Progenitor cell of endocrine pancreas (in vitro differentiated cells): ENCODE measurements at places on chromosomes 13 and 19. TPM values are rescaled to one million over a fixed set of nuclear protein-coding genes. Genes with fewer than 3 reads are reported as not detected.
A peak's percentile ranks its signal among the peaks of the same experiment; 100 is the strongest.

GRCh38 chr13:32791545-32792172 is 205.4 kb downstream of the PDS5B start:
- H3K4me1 ChIP-seq = no peaks in the 10 kb centered on the region
- H3K36me3 ChIP-seq = peaks cover 1% of the 10 kb centered on the region
- no peak overlapping the region for H3K27ac ChIP-seq
- H3K4me3 ChIP-seq = no peak overlapping the region
- no peak for DNase-seq

DNA sequence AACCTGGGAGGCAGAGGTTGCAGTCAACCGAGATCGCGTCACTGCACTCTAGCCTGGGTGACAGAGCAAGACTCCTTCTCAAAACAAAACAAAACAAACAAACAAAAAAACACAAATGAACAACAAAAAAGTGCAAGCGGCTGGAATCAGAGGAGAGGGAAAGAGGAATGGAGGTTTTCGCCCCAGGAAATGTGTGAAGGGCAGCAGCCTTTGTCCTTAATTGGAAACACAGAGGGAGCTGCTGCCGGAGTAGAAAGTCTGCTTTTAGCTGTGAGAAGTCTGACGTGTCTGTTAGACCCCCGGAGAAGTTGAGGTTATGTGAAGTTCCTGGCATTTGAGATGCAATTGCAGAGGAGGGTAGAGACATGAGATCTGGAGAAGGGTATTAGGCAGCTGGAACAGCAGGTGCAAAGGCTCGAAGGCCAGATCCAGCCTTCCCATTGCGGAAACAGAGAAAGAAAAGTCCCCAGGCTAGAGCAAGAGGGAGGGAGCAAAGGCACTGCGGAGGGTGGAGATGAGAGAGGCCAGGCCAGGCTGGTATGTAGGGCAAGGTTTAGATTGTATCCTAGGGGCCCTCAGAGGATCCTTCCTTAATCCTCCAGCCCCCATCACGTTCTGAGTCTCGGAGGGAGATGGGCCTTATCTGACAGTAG is 473 bp downstream of the TMIGD2 start:
- H3K27ac ChIP-seq = peak overlapping the region; percentile 44
- H3K27me3 ChIP-seq = no peaks in the 10 kb centered on the region
- no peaks in the 10 kb centered on the region for H3K36me3 ChIP-seq
- peaks cover 2% of the 10 kb centered on the region for H3K4me1 ChIP-seq
- DNase-seq = no peak

DNA sequence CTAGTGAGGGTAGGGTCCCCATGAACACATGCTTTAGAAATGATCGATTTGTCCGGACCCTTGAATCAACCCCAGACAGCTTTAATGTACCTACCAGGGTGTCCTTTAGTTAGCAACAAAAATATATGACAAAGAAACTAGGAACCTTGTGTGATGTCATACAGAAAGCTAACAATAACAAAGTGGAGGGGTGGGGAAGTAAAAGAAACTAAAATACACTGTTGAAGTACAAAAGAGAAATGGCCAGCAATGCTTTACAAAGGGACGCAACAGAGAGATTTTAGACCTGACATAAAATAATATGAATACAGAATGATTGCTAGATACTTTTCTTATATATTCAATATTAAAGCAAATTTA is 40.0 kb downstream of the DZIP1 start:
- DNase-seq = no peak
- H3K27me3 ChIP-seq = no peaks in the 10 kb centered on the region
- peaks cover 20% of the 10 kb centered on the region for H3K36me3 ChIP-seq
- H3K4me1 ChIP-seq = peaks cover 5% of the 10 kb centered on the region
- H3K27ac ChIP-seq = no peak overlapping the region
- no peak overlapping the region for H3K4me3 ChIP-seq

Gene ERICH4
- not detected in 2 replicates for total RNA-seq

DNA sequence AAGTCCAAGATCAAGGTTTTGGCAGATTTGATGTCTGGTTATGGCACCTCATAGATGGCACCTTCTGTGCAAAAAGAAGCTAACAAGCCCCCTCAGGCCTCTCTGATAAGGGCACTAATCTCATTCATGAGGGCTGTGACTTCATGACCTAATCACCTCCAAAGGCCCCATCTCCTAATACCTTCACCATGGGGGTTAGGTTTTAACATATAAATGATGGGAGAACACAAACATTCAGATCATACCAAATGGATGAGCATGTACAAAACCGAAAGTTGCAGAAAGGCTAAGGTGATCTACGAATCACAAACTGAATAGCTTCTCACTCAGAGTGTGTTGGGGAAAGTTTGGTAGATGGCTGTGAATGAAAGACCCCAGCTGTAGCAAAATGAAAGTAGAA is 217.4 kb downstream of the TBC1D4 start:
- peaks cover 2% of the 10 kb centered on the region for H3K36me3 ChIP-seq
- H3K4me3 ChIP-seq = no peak overlapping the region
- peaks cover 2% of the 10 kb centered on the region for H3K4me1 ChIP-seq
- H3K27me3 ChIP-seq = no peaks in the 10 kb centered on the region
- DNase-seq = no peak

Gene CEACAM7
- not detected in 2 replicates for total RNA-seq

- no peak overlapping the region for H3K4me3 ChIP-seq
- DNase-seq = no peak
- peak overlapping the region; percentile 10 for H3K27ac ChIP-seq
- no peaks in the 10 kb centered on the region for H3K4me1 ChIP-seq
- peaks cover 5% of the 10 kb centered on the region for H3K36me3 ChIP-seq
- no peaks in the 10 kb centered on the region for H3K27me3 ChIP-seq
These were observed 38.3 kb downstream of the TMED1 start for GRCh38 chr19:10797541-10798256.

Gene P2RY11
- total RNA-seq = 20.5 and 23.7 TPM in 2 replicates

Gene MADCAM1
- total RNA-seq = 0.77 and 1.0 TPM in 2 replicates

- H3K27ac ChIP-seq = no peak overlapping the region
- peaks cover 8% of the 10 kb centered on the region for H3K4me1 ChIP-seq
- no peaks in the 10 kb centered on the region for H3K36me3 ChIP-seq
These were observed 134.6 kb upstream of the ARGLU1 start for GRCh38 chr13:106702505-106702904.

GRCh38 chr13:59374691-59375090 is 789.0 kb downstream of the DIAPH3 start:
- no peak for DNase-seq
- no peaks in the 10 kb centered on the region for H3K27me3 ChIP-seq
- peaks cover 2% of the 10 kb centered on the region for H3K4me1 ChIP-seq
- no peak overlapping the region for H3K4me3 ChIP-seq
- no peak overlapping the region for H3K27ac ChIP-seq
- H3K36me3 ChIP-seq = no peaks in the 10 kb centered on the region

DNA sequence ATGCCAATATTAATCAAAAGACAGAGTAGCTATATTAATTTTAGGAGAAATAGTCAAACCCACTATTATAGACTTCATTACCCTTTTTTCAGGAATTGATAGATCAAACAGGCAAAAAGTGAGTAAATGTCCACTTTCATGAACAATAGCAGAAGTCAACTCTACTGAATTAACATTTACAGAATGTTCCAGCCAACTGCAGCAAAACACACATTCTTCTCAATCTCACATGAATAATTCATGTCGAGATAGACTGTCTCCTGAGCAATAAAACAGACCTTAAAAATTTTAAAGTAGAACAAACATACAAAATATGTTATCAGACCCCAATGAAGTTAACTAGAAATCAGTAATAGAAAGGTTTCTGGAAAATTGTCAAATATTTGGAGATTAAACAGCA is 118.4 kb downstream of the MYO16 start:
- H3K4me3 ChIP-seq = no peak overlapping the region
- H3K4me1 ChIP-seq = no peaks in the 10 kb centered on the region
- H3K27me3 ChIP-seq = no peaks in the 10 kb centered on the region
- no peak overlapping the region for H3K27ac ChIP-seq

GRCh38 chr19:42529248-42529764 is 1.0 kb upstream of the CEACAM1 start:
- peak; percentile 63 for DNase-seq
- no peaks in the 10 kb centered on the region for H3K27me3 ChIP-seq
- H3K36me3 ChIP-seq = peaks cover 1% of the 10 kb centered on the region
- H3K4me1 ChIP-seq = peaks cover 9% of the 10 kb centered on the region

GRCh38 chr13:33524086-33524485 is 238.5 kb upstream of the STARD13 start:
- no peaks in the 10 kb centered on the region for H3K36me3 ChIP-seq
- peaks cover 5% of the 10 kb centered on the region for H3K4me1 ChIP-seq
- H3K27me3 ChIP-seq = no peaks in the 10 kb centered on the region
- H3K4me3 ChIP-seq = no peak overlapping the region

- peaks cover 5% of the 10 kb centered on the region for H3K4me1 ChIP-seq
- H3K4me3 ChIP-seq = no peak overlapping the region
- no peak for DNase-seq
These were observed 76.0 kb downstream of the CAB39L start for GRCh38 chr13:49367640-49368422.

DNA sequence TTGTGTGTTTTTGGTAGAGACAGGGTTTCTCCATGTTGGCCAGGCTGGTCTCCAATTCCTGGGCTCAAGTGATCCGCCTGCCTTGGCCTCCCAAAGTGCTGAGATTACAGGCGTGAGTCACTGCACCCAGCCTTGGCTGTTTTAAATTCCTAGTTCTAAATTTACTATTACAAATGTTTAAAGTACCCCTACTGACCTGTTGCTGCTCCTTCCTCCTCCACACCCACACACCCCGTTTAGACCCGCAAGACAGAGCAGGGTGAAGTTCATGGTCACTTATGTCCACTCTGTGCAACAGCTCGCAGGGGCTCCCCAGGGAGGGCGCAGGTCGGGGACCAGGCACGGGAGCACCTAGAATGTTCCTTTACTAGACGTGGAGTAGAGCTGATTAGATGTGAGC is 28.7 kb downstream of the TMEM161A start:
- peaks cover 18% of the 10 kb centered on the region for H3K27me3 ChIP-seq
- H3K27ac ChIP-seq = no peak overlapping the region
- H3K36me3 ChIP-seq = peaks cover 2% of the 10 kb centered on the region
- peaks cover 11% of the 10 kb centered on the region for H3K4me1 ChIP-seq
- no peak overlapping the region for H3K4me3 ChIP-seq

Gene FUT1
- total RNA-seq = 5.4 and 6.9 TPM in 2 replicates

DNA sequence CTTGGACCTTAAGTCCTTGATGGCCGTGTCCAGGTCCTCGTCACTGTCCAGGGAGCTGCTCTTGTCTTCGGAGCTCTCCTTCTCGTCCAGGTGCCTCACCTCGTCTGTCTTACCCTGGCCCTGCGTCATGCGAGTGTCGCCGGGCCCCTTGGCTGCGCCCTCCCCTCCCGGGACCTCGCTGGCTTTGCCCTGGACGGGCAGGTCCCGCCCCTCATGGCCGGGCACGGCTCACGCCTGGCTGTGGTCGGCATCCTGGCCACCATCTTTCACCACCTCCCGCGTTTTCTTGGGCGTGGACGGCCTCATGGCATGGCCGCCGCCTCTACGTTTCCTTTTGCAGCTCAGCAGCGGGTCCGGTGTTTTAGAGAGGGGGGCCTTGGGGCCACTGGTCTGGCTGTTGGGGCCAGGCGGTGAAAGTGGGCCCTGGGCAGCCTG is 14.8 kb downstream of the RB1 start:
- peaks cover 57% of the 10 kb centered on the region for H3K36me3 ChIP-seq
- no peak overlapping the region for H3K4me3 ChIP-seq
- DNase-seq = no peak
- no peaks in the 10 kb centered on the region for H3K27me3 ChIP-seq
- no peaks in the 10 kb centered on the region for H3K4me1 ChIP-seq

DNA sequence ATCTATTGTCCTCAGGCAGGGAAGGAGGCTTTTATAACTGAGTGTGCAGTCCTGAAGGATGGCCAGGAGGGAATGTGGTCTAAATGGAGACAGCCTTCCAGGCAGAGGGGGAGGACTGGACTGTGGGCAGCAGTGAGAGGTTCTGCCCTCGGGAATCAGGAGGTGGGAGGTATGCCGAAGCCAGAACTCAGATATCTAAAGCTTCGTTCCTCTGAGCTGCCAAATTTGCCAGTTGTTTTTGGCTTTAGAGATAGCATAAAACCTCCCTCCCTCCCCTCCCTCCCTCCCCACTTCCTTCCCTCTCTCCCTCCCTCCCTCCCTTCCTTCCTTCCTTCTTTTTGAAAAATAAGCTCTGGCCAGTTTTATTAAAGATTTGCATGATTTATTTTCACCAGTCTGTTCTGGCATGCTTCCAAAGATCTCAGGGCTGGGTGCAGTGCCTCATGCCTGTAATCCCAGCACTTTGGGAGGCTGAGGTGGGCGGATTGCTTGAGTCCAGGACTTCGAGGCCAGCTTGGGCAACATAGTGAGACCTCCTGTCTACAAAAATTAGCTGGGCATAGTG is 2.4 kb downstream of the MEDAG start:
- no peak overlapping the region for H3K4me3 ChIP-seq
- H3K27ac ChIP-seq = no peak overlapping the region
- H3K4me1 ChIP-seq = peaks cover 8% of the 10 kb centered on the region
- no peak for DNase-seq
- H3K27me3 ChIP-seq = peaks cover 63% of the 10 kb centered on the region
- H3K36me3 ChIP-seq = no peaks in the 10 kb centered on the region

Gene ATP1A3
- 0.29 TPM in 2 replicates for total RNA-seq

GRCh38 chr13:100440751-100441425 is 147.7 kb downstream of the GGACT start:
- H3K4me1 ChIP-seq = peaks cover 16% of the 10 kb centered on the region
- H3K4me3 ChIP-seq = no peak overlapping the region
- H3K36me3 ChIP-seq = peaks cover 7% of the 10 kb centered on the region

GRCh38 chr13:38216181-38216580 is 133.5 kb upstream of the UFM1 start:
- H3K36me3 ChIP-seq = no peaks in the 10 kb centered on the region
- H3K27me3 ChIP-seq = no peaks in the 10 kb centered on the region
- H3K27ac ChIP-seq = no peak overlapping the region
- no peak for DNase-seq
- no peak overlapping the region for H3K4me3 ChIP-seq

- no peak overlapping the region for H3K4me3 ChIP-seq
- peak overlapping the region; percentile 82 for H3K27ac ChIP-seq
- DNase-seq = no peak
- no peaks in the 10 kb centered on the region for H3K4me1 ChIP-seq
- H3K36me3 ChIP-seq = peaks cover 4% of the 10 kb centered on the region
These were observed 56.1 kb downstream of the KDM4B start for GRCh38 chr19:5025027-5025426.

DNA sequence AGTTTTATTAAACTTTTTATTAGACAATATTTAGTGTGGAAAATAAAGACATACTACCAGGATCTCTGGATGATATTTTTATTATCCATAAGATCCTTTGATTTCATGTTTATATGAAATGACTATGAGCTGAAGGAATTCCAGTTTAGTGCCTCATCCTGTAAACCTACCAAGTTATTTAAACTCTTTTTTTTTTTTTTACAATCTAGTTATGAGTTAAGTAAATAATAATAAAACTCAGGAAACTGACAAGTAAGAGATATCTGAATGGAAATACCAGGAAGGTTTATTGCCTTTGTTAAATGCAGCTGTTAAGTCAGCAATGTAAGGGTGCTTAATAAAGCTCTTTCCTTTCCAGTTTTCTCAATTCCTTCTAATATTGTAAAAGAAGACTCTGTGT is 53.9 kb downstream of the RXFP2 start:
- no peaks in the 10 kb centered on the region for H3K36me3 ChIP-seq
- H3K4me1 ChIP-seq = no peaks in the 10 kb centered on the region
- no peak for DNase-seq
- H3K27me3 ChIP-seq = peaks cover 5% of the 10 kb centered on the region
- no peak overlapping the region for H3K4me3 ChIP-seq
- H3K27ac ChIP-seq = no peak overlapping the region
